ENCODE measurements at places on chromosomes 4 and X. TPM values are rescaled to one million over a fixed set of nuclear protein-coding genes. Genes with fewer than 3 reads are reported as not detected.

GRCh38 chr4:174713181-174713580 lies 115.9 kb downstream of the GLRA3 start:
- DNase-seq = no peak

GRCh38 chrX:25020391-25020904 lies 4.7 kb upstream of the ARX start:
- DNase-seq = no peak

GRCh38 chr4:163556177-163556576 lies 61.7 kb downstream of the TMA16 start:
- DNase-seq = no peak

DNA sequence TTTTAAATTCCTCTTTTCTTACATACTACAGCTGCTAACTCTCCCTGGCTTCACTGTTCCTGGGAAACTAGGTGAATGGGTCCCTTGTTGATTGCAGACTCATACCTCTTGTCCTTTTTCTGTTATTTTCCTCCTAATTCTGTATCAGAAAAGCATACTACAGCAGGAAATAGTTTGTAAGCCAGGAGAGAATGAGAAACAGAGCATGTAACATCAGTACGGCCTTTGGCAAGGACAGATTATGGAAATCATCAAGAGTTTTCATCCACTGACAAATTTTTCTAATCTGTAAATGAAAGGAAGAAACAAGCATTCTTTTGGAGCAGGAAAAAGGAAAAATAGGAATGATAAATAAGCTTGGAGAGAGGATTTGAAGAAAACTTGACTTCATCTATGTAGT lies 239.2 kb downstream of the ANTXR2 start:
- DNase-seq = no peak

- DNase-seq = no peak
Measured at GRCh38 chr4:7217474-7218321, 25.4 kb downstream of the SORCS2 start.

GRCh38 chr4:81606801-81607501 lies 135.2 kb upstream of the RASGEF1B start:
- DNase-seq = no peak

The TMEM154 gene
- polyA plus RNA-seq = 0.83 TPM

- no peak for DNase-seq
Measured at GRCh38 chr4:173189117-173189693, 20.6 kb downstream of the GALNT7 start.

The CDX4 gene
- polyA plus RNA-seq = not detected

The DAPP1 gene
- polyA plus RNA-seq = 2.1 TPM

The IL3RA gene
- polyA plus RNA-seq = 19.4 TPM

DNA sequence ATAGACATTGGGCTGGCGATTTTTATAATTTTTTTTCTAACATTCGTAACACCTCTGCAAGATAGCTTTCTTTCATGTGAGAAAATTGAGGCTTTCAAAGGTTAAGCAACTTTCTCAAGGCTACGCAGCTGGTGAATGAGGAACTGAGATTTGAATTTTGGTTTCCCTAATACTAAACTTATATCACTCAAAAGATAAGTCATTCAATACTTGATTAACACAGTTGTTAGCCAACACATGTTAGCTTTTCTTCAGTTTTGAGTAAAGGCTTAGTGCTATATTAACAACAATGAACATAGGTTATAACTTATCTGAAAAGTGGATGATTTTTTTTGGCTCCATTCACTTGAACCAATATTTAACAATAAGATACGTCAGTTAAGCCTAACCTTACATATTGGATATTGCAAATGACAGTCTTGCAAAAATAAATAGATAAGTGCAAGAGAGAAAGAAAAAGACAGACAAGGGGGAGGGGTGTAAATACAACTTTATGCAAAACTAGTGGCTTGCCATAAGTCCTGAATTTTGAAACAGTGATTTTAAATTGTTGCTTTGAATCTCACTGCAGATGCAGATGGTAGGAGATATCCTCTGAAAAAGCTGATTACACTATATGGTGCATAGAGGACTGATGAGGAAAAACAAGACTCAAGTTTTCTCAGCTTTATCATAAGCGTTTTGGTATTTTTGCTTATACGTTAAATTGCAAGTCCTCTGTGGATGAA lies 11.1 kb upstream of the GPM6A start:
- DNase-seq = no peak

DNA sequence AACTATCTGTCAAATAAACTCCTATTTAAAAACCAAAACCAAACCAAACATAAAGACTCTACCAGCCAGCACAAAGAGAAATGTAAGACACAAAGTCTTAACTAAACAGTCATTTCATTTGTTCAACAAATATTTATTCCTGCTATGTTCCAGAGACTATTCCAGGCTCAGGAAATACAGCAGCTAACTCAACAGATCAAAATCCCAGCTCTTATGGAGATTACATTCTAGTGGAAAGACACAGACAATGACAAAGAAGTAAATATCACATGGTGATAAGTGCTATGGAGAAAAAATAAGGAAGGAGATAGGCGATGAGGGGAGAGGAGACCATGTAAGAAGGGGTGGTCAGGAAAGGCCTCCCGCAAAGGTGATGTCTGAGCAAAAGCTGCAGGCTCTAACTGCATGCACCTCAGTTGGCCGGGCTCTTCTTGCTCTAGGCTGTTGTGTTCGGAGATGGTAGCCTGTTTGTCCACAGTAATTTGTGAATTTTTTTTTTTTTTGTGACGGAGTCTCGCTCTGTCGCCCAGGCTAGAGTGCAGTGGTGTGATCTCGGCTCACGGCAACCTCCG lies 15.1 kb downstream of the PPEF1 start:
- DNase-seq = no peak

Data from hindlimb muscle (tissue), 1 donor.